ENCODE measurements at places on chromosomes 7 and 10.

DNA sequence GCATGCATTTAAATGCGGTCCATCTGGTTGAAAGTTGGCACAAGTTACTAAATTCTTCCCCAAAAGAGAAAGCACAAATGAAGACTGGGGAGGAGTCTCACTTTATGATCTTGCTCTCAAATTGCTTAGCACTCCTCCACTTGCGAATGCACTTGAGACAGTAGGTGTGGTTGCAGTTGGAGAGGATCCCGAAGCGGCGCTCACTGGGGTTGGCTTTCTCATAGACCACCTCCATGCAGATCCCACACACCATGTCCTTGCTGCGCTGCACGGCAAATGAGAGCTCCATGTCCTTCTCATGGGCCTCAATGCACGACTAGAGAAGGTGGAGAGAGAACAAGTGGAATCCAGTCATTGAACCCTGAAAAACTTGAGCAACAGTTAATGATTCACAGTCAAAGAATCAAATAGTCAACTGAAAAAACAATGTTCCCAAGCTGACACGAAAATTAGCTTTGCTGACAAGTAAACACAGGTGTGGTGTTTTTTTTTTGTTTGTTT is 22.7 kb downstream of the MKRN1 start:
- no peak for DNase-seq

- DNase-seq, result no peak
Measured at GRCh38 chr10:45373003-45373575, 927 bp upstream of the ALOX5 start.

DNA sequence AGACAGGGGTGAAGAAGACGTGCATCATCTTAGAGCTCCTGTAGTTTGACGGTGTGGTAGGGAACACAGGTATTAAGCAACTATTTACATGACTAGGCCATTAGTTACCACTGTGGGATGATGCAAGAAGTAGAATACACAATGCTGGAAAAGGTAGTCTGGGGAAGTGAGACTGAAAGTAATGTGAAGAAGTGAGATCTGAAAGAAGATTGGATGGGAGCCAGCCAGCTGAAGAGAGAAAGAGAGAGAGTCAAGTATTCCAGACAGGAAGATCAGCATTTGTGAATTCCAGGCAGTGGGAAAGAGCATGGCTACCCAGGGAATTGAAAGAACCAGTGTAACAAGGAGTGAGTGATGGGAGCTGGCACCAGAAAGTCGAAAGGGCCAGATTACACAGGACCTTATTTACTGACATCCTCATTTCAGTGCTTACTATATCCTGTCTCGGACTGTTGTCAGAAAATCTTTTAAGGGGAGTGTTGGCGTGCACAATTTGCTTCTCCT is 4.0 kb upstream of the CFAP58 start:
- DNase-seq, result no peak

DNA sequence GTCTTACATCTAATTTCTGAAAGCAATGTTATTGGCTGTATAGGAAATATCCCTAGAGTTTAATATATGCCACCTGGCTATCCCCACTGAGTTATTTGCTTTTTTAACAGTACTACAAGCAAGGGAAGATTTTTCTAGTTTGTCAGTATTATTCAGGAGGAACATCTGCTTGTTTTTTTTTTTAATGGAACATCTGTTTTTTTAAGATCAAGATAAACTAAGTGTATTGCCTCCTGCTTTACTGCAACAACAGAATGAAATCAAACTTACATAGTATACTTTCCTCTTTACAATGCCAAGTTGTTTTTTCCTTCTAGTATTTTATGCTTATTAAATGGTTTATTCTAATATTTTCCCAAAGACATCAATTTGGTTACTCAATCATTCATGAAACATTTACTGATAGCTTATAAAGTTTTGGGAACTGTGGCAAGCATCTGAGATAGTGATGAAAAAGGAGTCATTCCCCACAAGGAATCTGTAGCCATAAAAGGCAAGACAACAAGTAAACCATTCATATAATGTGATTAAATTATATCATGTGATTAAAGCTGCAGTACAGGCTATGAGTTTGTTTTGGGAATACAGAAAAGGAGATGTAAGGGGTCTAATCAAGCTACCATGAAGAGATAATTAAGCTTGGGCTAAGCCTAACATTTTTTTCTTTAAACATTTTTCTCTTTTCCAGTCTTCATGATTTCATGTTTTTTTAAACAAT is 17.4 kb downstream of the MTPN start:
- no peak for DNase-seq

DNA sequence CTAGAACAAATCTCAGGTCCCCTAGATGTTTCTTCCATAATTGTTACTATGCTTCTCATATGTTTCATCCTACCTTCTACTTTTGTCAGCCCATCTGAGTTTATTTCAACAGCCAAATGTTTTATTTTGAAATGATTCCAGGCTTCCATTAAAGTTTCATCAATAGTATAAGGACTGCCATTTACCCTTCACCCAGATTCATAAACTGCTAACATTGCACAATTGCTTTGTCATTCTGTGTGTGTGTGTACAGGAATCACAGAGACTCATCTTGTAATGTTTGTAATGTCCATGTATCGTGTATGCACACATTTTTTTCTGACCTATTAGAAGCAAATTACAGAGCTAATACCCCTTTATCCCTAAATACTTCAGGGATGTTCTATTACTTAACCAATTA is 25.5 kb downstream of the MMRN2 start:
- no peak for DNase-seq

- no peak for DNase-seq
Measured at GRCh38 chr10:29865700-29866355, 193.6 kb downstream of the JCAD start.

GRCh38 chr7:77537778-77538280 is 734 bp downstream of the PTPN12 start:
- DNase-seq, result peak; percentile 10

- DNase-seq, result no peak
Measured at GRCh38 chr7:84218681-84219080, 24.1 kb upstream of the SEMA3A start.

DNA sequence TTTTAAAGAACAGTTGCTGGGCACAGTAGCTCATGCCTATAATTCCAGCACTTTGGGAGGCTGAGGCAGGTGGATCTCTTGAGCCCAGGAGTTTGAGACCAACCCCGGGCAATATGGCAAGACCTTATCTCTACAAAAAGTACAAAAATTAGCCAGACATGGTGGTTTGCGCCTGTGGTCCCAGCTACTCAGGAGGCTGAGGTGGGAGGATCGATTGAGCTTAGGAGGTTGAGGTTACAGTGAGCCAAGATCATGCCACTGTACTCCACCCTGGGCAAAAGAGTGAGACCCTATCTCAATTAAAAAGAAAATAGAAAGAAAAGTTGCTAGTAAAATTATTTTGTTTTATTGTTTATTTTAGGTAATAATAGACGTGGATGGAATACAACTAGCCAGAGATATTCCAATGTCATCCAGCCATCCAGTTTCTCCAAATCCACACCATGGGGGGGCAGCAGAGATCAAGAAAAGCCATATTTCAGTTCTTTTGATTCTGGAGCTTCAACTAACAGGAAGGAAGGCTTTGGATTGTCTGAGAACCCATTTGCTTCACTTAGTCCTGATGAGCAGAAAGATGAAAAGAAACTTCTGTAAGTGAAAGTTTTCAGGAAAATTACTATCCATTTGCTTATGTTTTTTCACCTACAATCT is 3.0 kb downstream of the NUP42 start:
- DNase-seq, result no peak

- DNase-seq, result no peak
Measured at GRCh38 chr10:75880031-75880775, 448.8 kb downstream of the LRMDA start.

DNA sequence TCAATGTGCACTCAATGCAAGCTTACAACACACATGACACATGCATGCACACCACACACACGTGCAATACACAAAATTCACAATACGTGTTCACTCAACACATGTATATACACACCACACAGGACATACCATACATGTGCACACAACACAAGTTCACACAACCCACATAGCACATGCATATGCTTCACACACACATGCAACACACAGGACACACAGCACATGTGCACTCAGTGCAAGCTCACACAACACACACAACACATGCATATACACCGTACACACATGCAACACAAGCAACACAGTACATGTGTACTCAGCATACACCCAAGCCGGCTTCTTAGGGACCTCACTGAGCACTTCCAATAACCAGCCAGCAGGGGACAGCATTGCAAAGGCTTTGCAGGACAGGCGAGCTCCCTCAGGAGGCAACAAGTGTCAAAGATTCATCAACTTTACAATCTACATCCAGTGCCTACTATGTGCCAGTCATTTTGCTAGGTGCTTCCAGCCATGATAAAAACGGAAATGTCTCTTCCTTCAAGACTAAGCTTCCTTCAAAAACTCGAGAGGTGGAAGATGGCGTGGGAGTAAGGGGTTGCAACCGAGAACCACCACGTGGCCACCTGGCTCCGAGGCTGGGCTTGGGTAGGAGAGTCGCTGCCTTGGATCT is 61.1 kb downstream of the JCAD start:
- peak; percentile 61 for DNase-seq

- no peak for DNase-seq
Measured at GRCh38 chr10:104317726-104318299, 20.5 kb downstream of the ITPRIP start.

DNA sequence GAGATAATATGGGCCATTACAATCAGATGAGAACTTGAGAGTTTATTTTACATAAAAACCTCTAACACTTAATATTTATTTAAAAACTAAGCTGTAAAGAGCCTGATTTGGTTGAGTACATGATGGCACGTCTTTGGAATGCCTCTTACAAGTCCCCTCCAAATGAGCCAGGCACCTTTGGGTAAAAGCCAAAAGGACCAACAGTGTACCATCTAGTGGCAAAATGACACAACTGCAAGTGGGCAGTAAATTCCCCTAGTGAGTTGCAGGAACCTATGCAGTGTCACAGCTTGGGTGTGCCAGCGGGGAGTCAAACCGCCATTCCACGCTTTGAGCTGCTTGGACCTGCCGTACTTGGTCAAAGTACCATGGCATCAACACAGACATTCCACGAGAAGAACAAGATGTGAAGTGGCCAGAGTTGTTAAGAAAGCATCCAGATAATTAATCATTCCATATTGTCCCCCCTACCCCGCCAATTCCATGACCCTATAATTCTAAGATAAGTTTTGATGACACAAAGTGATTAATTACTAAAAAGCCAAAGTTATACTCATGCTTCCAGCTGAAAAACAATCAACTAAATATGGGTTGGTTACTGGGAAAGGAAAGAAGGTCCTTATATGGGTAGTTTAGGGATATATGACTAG is 115.2 kb downstream of the SORBS1 start:
- peak; percentile 7 for DNase-seq

GRCh38 chr10:89646889-89647657 is 2.0 kb upstream of the PANK1 start:
- no peak for DNase-seq

DNA sequence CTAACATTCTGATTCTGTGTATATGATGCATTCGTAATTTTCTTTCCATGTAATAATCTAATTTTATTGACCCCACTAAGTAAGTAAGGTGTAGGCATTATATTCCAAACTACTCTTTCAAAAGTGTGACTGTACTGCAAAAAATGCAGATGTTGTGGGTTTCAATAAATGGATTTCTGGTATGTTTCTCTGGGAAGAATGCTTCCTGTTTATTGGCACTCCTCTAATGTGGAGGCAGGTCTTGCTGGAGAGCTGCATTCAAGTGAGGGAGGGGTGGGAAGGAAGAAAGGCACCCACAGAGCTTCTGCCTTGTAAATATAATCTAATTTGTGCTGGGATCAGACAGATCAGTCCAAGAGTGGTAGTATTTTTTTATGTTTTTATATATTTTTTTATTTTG is 23.9 kb downstream of the ST7 start:
- no peak for DNase-seq

DNA sequence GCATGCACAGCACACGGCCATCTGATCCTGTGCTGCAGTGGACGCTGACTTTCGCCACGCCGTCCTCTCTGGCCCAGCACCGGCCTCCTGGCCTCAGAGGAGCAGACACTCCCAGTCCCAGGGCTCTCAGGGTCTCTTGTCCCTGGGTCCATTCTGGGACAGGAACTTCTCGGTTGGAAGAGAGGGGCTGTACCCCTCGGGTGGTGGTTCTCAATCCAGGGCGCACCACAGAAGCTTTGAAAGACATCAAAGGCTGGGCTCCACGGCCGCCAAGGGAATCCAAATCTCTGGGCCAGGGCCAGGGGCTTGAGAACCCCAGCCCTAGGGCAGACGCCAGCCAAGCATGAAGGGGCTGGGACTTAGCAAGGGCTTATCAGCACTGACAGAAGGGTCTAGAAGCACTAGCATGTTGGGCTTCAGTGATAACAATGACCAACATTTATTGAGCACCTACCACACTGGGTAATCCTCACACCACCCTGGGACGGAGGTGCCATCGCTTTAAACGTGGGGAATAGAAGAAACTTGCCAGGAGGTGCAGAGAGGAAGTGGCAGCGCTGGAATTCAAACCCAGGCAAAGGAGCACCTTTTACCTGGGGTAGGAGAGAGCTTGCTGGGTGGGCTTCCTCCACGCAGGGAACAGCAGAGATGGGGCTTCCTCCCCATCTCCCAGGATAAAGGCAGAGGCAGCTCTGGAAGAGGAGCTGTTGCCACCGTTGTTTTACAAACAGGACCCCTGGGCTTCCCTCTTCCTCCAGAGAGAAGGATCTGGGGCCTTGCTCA is 1.8 kb upstream of the PYROXD2 start:
- no peak for DNase-seq

DNA sequence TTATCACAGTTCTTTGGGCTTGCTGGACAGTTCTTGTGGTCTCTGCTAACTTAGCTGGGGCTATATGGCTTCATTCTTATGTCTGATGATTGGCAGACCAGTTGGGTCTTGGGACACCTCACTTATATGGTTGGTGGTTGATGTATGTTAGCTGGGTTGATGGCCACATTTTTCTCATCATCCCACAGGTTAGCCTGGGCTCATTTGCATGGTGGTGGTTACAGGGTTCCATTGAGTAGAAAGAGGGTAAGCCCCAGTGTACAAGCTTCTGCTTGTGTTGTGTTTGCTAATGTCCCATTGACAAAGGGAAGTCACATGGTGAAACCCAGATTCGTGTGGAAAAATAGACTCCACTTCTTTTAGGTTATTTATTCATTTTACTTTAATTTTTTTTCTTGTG is 40.6 kb downstream of the TMEM60 start:
- no peak for DNase-seq

DNA sequence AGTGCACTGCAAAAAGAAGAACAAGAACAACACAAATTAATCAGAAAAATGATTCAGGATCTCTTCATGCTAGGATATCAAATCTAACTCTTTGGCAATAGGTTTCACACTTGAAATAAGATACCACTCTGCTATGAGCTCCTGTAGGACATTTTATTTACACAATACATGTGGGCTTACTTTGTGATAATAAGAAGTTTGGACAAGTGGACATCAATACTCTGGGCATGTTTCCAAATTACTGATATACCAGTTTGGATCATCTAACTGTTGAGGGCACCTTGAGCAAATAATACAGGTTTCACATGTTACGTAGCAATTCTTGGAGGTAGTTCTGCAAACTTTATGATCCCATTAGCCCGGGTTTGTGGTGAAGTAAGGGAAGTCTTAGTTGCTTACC is 59.8 kb downstream of the CPVL start:
- DNase-seq, result no peak

DNA sequence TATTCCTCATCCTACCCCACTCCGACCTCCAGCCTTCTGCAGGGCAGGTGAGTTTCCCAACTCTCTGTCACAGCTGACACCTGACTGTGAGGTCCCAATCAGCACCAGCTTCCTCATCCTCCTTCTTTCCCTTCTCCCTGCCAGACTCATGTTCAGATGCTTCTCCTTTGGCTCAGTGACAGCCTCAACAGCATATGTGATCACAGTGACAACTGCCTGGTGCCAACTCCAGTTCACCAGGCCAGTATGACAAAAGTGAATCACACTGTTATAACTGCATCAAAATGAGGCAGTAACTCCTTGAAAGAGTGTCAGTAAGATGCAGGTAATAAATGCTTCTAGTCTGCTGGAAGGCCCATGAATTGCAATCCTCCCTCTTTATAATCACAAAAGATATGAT is 46.8 kb upstream of the NFE2L3 start:
- DNase-seq, result no peak
